Stimulated activated CD8-positive, alpha-beta memory T cell treated with anti-CD3 and anti-CD28 coated beads, Interleukin-15, amount 100 ng/mL, for 24 hours (primary cell): ENCODE measurements at places on chromosomes 7 and 10.

DNA sequence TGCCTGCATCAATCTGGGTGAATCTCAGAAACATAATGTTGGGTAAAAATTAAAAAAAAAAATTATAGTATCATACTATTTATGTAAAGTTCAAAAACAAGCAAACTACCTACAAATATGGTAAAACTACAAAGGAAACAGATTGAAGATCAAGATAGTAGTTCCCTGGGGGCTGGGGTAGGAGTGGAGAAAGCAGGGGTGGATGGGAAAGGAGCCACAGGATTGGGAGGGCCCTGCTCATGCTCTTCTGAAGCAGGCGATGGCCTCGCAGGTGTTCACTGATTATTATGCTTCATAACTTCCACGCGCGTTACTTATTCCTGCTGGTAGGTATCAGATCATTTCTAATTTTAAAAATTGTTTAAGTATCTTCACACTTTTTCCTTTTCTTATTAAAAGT, 96.0 kb upstream of the GATA3 start:
- no peak for DNase-seq

GRCh38 chr7:100489824-100490223, 6.1 kb downstream of the NYAP1 start:
- no peak for DNase-seq

- DNase-seq = no peak
Measured at GRCh38 chr10:110923856-110924493, 4.6 kb downstream of the SHOC2 start.

- DNase-seq = no peak
Measured at GRCh38 chr10:78602201-78602932, 466.4 kb upstream of the ZMIZ1 start.

- no peak for DNase-seq
Measured at GRCh38 chr7:19295376-19295775, 150.2 kb upstream of the FERD3L start.

GRCh38 chr7:135918134-135918533, 59.0 kb downstream of the MTPN start:
- DNase-seq = no peak

DNA sequence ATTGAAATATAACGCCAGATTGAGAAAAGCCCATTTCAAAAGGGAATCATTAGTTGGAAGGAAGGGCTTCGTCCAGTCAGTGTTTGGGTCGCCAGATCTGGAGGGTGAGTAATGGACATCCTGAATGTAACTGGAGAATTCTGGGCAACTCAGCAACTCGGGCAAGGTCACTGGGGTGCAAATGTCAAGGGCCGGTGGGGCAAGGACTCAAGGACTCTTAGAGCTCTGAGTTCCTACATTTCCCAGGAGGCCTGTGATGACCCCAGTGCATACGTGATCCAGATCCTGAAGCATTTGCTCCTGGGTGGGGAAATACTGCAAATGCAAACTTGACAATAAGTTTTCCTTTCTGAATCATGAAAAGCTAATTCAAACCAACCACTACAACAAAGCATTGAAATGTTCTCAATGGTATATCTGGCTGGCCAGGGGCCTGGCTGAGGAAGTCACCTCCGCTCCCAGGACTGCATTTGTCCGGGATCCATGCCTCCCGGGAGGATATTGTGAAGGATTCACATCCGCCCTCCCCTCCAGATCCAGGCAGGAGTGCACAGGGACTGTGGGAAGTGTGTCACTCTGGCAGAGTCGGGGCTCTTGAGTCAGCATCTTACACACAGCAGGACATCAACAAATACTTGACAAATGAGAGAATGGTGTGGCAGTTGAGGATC, 164.0 kb downstream of the FANK1 start:
- DNase-seq = no peak

DNA sequence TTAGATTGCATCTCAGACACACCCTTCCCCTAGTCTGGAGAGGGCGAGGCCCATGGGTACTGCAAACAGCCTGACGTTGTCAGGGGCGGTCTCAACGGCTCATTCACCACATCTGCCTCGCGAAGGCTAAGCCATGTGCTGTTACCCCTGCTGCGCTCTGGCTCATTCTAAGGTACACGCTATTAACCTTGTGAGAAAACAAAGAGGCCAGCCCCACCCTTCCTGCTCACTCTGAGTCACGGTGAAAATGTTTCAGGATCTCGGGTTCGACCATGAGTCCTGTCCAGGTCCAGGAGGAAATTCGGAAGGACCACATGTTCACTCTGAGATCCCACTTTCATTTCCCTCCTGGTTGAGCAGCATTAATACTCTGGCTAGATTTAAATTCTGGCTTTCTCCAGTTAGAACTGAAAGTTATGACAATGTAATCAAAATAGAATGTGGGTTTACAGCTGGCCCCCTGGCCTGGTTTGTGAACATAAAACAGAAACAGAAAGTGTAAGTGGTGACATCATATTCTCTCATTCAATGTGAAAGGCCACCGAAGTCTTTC, 55.2 kb downstream of the EGFR start:
- DNase-seq = no peak

GRCh38 chr10:42995537-42995936, 81.3 kb upstream of the RET start:
- DNase-seq = no peak

DNA sequence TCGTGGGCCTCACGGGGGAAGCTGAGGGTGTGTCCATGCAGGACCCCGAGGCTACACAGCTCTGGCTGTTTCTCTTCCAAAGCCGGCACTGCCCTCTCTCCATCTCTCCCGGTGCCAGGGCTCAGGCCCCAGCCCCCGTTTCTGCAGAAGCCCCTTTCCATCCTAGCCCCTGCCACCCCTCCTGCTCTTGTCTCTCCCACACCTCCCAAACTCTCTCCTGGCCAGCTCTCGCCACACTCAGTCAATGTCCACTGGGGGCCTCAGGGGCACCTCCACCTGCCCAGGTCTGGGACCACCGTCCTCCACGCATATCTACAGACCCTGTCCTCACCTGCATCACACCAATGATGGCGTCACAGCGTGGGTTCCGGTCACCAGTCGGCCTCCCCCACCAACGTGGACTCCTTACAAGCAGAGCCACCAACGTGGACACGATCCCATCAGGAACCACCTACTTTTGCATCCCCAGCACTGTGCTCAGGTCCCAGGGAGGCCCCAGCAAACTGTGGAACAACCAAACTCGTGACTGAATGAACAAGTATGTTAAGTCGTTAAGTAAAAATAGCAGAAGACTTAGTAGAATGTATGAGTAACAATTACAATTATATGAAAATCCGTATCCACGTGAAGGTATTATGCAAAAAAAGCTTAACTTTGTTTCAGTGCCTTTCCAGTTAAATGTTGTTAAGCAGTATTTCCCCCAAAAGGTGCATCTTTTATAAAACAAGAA, 38.4 kb downstream of the DIP2C start:
- no peak for DNase-seq

- DNase-seq = no peak
Measured at GRCh38 chr10:14698111-14698828, 76.4 kb downstream of the FAM107B start.

GRCh38 chr7:130649004-130649790, 19.4 kb downstream of the COPG2 start:
- no peak for DNase-seq

DNA sequence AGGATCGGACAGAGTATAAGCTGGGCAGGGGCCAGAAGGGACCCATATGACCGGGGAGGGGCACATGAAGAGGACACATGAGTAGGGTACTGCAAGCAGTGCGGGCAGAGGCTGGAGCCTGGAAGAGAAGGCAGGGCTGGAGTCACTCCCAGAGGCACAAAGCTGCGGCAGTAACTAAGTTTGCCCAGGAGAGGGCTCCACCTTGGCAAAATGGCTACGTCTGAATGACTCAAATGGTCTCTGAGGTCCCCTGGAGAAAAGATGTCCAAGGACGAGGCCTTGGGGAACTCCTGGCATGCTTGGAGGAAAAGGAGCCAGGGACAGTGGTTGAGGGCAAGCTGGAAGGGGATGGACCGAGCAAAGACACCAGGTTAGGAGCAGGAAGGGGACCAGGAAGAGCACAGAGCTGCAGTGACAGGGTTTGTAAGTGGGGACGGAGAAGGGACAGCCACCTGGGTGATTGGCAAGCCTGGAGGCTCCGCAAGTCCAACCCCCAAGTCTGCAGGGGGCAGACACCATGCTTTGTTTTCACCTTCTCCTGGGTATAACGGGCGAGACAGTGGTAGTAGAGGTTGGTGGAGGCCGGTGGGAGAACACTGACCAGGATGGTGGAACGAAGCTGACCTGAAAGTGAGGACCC, 43.1 kb upstream of the LBX1 start:
- peak; percentile 13 for DNase-seq

DNA sequence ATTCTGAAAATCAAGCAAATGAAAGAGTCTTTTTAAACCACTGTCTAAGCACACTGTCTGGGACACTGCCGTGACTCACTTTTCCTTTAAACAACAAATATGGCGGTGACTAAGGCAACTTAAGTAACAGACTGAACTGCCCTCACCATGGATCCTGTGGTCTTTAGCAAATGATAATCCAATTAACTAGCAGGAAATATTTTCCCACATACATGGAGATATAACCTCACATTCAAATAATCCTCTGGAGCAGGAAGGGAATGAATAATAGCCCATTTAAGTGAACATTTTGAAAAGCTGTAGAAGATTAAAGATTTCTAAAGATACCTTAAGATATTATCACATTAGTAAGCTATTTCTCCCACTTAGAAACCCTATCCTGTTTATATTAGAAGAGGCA, 40.3 kb upstream of the LRRC17 start:
- no peak for DNase-seq

GRCh38 chr7:38506756-38507155, 124.4 kb downstream of the AMPH start:
- DNase-seq = no peak
